Stimulated activated CD8-positive, alpha-beta memory T cell treated with anti-CD3 and anti-CD28 coated beads, Interleukin-4, amount 100 ng/mL, for 1 hour (primary cell): ENCODE measurements at places on chromosomes 1 and 21.

DNA sequence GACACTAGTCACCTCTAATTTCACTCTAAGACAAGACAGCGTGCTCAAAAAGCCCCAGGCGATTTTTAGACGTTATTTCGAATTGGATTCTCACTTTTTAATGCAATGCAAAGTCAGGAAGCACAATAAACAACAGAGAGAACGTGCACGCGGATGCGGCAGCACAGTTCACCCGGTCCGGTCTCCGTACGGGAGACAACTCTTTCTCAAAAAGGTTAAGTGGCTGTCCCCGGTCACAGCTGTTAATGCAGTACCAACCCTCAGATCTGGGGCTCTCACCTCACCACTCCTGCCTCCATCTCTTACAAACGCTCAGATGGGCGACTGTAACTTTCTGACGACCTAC, 1.2 kb downstream of the HP1BP3 start:
- no peak for DNase-seq

- DNase-seq, result no peak
Observed at GRCh38 chr1:55155522-55155921, 59.6 kb downstream of the USP24 start.

DNA sequence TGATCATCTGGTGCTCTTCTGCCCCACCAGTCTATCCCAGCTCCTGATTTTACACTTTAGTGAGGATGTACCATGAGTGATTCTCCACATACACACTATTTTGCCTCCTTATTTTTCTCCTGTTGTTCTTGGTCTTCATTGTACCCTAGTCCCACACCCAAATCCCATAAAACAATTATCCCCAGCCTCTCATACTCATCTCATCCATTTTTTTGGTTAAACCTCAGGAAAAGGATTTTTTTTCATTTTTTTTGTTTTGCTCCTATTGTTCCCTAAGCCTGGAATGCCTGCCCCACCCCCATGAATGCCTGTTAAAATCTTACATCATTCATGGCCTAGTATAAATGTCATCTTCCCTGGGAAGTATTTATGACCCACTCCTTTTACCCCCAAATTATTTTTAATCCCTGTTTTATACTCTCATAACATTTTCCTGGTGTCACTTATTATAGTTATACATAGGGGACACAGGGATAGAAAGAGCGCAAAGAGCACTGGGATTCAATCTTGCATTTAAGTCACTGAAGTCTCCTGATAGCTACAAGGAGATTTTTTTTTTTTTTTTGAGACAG, 4.9 kb upstream of the LINGO4 start:
- DNase-seq, result no peak

DNA sequence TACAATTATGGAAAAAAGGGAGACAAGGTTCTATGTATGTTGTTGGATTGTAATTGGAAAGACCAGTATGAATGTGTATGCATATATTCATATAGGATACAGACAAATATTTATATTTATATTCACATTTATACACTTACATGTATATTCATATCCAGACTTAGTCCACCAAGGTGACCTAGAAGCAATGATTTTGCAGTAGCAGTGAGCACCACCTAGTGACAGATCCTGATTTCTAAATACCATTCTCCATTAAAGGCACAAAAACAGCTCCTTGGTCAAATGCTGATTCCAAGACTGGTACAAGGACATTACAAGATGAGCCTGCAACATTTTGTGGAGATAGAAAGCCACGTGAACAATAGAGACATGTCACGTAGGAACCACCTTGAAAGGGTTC, 153.4 kb downstream of the SDCCAG8 start:
- DNase-seq, result no peak

GRCh38 chr1:43938892-43939587, 5.4 kb downstream of the ARTN start:
- no peak for DNase-seq

DNA sequence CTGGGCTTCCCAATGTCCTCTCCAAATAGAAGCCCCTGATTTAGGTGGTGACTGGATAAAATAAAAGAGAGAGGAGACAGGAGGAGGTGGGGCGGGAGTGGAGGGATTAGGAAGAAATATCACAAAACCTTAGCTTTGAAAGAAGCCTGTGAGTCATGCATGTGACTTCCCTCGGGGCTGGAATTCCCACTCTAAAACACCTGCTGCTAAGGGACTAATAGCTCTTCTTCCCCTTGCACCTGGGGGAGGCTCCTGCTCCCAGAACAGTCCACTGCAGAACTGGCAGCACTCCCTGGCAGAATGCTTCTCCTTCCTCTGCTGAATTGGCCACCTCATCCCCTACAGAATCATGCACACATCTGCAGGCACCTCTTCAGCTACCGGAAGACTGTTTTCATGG, 207.2 kb downstream of the ATG4C start:
- no peak for DNase-seq

GRCh38 chr1:186295980-186296379, 79.1 kb downstream of the TPR start:
- no peak for DNase-seq

- DNase-seq, result no peak
Observed at GRCh38 chr1:71987181-71987580, 295.2 kb downstream of the NEGR1 start.

DNA sequence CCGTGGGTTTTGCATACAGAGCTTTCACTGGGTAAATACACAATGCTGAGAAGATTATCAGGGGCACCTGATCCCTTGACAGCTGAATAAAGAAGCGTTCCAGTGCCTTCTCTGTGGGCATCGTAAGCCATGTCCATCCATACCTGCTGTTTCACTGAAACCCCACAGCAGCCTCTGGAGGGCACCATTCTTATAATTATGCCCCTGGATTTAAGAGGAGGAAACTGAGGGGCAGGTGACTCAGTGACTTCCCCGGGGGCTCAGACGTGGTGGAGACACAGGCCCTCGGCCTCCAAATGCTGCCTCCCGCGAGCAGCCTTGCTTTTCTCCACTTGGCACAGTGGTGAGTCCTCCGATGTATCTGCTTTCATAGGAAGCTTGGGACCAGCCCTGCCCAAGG, 56.7 kb downstream of the B3GALT5 start:
- no peak for DNase-seq

DNA sequence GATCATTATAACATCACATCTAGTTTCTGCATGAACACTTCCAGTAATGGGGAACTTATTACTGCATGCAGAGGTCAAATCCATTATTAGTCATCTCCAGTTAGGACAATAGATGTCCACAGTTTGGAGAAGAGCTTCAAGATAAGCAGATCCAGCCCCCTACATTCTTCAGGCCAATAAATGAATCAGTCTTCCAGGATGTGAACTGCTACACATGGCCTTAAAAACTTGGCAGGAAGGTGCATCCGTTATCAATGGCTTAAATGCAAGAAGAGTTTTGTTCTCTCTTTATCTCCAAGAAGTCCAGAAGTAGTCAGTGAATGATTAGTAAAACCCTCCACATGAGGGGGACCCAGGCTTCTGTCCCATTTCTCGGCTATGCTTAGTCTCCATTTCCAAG, 70.8 kb downstream of the DMRTA2 start:
- DNase-seq, result no peak

- DNase-seq, result no peak
Observed at GRCh38 chr1:163069142-163069541, at the start of gene RGS4. Gene RGS4, plus strand, starts transcription at chr1:163069361. Its CDS starts 124 bp downstream, at chr1:163069485.

DNA sequence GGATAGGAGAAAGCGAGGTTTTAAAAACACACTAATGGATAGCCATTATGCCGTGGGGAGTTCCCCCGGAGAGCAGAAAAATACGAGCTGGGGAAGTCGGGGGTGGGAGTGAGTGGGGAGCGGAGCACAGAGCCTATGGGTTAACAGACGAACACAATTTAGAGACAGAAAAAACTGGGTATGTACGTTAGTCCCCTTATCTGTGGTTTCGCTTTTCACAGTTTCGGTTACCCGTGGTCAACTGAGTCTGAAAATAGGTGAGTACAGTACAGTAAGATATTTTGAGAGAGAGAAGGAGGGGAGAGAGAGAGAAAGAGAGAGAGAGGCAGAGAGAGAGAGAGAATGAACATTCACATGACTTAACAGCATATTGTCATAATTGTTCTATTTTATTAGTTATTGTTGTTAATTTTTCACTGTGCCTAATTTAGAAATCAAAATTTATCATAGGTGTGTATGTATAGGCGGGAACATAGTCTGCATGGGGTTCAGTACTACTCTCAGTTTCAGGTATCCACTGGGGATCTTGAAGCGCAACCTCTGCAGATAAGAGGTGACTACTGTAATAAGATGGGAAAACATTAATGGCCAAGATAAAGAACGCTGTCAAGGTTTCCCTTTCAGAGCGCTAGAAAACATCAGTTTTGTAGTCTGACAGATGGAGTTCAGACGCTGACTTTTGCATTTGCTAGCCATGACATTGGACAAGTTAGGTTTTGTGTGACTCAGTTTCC, 125.6 kb upstream of the LMO4 start:
- no peak for DNase-seq

DNA sequence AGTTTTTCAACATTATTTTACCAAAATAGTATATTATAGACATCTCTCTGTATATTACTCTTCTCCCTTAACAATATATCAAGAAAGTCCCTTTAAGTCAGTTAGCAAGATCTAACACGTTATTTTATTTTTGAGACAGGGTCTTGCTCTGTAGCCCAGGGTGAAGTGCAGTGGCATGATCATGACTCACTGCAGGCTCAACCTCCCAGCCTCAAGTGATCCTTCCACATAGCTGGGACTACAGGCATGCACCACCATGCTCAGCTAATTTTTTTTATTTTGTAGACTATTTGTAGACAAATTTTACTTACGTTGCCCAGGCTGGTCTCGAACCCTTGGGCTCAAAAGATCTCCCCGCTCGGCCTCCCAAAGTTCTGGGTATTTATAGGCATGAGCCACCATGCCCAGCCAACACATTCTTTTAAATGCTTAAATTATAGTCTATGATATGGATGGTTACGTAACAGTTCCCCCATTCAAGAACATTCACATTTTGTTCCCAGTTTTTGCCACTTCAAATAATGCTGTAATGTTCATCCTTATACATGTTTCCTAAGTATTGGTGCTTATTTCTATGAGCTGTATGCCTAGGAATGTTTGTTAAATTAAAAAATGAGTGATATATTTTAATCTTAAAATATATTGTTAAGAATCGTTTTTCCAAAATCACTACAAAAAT, 70.4 kb downstream of the TUT4 start:
- no peak for DNase-seq

DNA sequence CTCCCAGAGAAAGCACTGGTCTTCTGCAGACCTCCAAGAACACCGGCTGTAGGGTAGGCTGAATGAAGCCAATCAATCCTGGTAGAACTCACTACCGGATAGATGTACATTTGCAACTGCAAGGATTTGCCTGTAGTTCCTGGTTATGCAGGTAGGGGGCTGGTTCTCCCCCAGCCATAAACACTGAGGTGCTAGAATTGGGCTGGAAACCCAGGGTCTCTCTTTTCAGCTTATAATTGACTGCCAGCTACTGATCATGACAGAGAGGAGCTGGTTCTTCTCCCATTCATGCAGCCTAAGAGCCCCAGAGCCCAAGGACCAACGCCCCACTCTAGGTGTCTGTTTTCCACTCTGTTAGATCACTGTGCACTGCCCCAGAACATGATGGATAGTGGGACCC, 21.5 kb upstream of the MTARC2 start:
- no peak for DNase-seq

DNA sequence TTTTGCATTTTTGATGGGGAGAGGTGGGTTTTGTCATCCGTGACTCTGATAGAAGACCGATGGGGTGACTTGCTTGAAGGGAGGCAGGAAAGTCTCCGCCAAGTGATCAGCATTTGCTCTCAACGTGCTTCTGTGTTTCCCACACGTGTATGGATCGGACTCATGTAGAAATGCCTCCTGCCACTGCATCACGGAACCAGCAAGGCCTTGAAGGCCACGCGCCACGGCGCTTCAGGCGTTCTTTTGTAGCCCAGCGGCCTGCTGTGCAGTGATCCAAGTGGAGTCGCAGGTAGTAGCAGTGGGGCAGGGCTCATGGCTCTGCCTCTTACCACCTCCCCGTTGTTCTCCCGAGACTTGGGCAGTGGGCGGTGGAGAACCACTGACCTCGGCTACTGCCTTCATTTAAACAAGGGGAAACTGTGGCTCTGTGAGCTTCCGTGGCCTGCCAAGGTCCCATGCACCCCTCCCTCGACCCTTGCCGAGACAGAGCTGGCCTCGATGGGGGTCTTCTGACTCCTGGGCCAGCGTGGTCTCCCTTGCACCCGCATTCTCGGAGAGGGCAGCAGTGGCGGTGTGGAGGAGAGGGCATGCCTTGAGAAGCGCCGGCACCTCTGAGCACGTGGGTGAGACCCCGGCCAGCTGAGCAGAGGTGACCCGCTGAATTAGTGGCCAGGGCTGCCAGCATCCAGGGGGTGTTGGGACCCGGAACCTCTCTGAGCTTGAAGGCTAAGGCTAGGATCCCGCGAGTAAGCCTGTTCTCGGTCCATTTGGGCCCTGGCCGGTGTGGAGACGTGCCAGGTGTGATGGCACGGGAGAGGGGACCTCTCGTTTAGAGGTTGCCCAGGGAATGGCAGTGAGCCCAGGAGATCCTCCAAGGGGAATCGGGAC, 46.1 kb upstream of the ABCG1 start:
- DNase-seq, result no peak

DNA sequence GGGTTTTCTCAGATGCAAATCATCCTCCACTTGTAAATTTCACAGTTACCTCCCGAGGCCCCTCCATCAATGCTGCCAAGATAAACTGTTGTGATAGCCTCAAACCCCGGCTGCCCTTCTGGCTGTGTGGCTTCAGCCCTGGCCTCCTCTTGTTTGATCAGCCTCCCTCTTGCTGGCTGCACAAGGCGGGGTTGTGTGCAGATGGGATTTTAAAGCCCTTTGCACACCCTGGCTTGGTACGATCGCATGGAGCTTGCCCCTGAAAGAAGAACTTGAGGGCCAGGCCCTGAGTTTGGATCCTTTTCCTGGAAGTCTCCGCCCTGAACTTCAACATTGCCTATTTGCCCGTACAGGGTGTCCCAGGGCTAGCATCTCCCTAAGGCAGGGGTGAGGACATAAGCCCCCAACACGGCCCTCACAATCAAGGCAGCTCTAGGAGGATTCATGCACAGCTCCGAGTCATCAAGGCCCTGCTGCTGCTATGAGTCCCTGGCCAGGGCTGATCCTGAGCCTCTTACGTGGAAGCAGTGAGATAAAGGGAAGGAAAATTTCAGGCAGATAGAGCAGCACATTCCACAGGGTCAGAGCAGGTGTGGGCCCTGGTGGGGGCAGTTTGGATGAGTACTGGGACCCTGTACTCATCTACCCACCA, 181.2 kb upstream of the VAMP3 start:
- no peak for DNase-seq

DNA sequence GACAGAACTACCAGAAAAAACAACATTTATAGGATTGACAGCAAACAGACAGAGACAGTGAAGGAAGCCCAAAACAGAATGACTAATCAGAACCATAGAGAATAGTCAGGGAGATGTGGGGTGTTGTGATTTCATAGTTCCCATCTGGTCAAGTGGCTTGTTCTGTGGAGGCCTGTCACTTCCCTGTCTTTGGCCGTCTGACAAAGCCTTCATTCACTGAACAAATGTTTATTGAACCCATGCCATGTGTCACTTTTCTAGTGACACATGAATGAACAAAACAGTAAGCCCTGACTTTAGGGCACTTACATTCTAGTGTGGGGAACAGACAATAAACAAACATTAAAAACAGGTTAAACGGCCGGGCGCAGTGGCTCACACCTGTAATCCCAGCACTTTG, 3.2 kb upstream of the SRRM1 start:
- no peak for DNase-seq
